Keratinocyte (primary cell): ENCODE measurements at places on chromosomes 2 and 18. TPM values are rescaled to one million over a fixed set of nuclear protein-coding genes. Genes with fewer than 3 reads are reported as not detected.

RGPD3 gene
- polyA plus RNA-seq: 0.06 to 0.09 TPM (median 0.06 TPM) in 3 replicates

DNA sequence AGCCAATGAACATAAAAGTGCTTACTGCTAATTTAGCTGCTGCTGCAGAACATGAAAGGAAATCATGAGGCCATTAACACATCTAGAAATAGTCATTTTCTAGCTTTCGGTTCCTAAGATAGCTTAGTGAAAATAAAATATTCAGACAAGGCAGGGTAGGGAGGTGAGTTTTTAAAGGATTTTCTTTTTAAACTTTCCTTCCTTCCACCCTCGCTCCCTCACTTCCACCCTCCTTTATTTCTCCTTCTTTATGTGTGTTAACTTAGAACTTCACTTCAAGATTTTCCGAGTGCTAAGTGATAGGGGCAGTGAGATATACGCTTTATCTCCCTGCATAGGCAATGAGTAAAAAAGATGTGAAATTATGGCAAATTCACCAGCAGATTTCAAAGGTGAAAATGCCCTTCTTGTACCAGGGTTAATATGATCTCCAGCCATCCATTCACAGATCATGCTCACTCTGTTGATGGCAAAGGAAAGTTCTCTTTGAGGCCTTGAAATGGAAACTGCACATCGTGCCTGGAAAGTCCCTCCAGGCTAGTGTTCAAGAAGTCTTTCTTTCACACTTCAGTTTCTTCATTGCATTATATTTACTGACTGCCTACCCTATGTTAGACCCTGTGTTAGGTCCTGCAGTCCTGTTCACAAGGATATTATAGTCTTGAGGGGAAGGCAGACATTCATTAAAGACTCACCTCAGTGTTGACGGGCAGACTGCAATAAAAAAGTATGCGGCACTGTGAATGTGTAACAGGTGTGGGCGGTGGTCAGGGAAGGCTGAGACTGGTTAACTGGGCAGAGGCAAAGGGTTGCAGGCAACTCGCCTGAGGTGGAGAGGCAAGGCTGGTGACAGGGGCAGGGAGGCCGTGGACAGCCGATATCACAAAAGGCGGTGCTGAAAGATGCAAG, 200.8 kb downstream of the PLCL1 start:
- H3K36me3 ChIP-seq: no peaks in the 10 kb centered on the region
- no peak overlapping the region for H3K4me3 ChIP-seq
- H3K27ac ChIP-seq: no peak overlapping the region
- no peak for DNase-seq

PLCD4 gene
- polyA plus RNA-seq: 10.2 to 15.3 TPM (median 13.2 TPM) in 3 replicates

DNA sequence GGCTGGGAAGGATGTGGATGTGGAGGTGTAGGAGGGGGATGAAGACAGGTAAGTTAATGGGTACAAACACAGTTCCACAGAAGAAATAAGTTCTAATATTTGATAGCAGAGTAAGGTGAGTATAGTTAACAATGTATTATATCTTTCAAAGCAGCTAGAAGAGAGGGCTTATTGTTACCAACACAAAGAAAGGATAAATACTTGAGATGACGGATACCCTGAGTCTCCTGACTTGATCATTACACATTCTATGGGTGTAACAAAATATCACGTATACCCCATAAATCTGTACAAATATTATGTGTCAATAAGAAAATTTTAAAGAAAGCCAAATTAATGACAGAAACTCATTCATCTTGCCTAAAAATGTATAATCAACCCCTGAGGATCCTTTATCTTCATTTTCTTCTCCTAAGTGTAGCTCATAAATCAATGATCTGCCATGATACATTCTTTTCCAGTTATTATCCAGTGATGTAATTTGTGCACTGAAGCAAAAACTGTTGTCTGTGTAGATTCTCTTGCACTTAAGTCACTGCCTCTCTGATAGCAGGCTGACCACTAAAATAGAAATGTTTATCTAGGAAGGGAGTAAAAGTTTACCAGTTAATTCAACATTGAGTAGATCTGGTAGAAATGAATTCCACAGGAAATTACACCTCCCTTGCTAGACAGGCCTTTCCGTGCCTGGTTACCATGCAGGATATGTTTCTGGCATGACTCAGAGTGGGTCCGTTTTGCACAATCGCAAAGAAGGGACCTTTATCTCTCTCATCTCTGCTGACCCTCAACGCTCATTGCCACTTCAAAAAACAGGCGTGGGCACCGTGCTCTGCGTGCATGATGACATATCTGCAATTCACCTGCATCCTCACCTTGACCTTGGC, 249.7 kb upstream of the NCKAP5 start:
- peaks cover 52% of the 10 kb centered on the region for H3K4me1 ChIP-seq
- no peak overlapping the region for H3K4me3 ChIP-seq
- peak overlapping the region; percentile 32 for H3K27ac ChIP-seq
- H3K27me3 ChIP-seq: no peaks in the 10 kb centered on the region

DNA sequence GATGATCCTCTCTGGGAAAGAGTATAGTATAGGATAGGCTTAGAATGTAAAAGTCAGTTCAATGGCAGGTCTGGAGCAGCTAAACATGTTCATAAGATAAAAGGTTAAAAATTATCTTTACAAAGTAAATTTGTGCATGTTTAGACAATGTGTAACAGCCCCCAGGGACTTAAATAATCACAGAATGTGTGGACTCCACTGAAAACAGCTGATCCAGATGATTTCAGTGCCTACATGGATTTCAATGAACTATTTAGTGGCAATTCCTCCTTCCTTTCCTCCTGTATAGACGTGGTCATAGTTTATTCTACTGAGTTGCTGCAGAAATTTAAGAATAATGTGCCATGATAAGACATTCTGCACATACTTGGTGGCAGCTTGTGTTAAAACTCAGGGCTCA, 42.9 kb downstream of the ARHGEF33 start:
- H3K27ac ChIP-seq: no peak overlapping the region
- DNase-seq: no peak
- H3K4me3 ChIP-seq: no peak overlapping the region
- no peaks in the 10 kb centered on the region for H3K4me1 ChIP-seq

DNA sequence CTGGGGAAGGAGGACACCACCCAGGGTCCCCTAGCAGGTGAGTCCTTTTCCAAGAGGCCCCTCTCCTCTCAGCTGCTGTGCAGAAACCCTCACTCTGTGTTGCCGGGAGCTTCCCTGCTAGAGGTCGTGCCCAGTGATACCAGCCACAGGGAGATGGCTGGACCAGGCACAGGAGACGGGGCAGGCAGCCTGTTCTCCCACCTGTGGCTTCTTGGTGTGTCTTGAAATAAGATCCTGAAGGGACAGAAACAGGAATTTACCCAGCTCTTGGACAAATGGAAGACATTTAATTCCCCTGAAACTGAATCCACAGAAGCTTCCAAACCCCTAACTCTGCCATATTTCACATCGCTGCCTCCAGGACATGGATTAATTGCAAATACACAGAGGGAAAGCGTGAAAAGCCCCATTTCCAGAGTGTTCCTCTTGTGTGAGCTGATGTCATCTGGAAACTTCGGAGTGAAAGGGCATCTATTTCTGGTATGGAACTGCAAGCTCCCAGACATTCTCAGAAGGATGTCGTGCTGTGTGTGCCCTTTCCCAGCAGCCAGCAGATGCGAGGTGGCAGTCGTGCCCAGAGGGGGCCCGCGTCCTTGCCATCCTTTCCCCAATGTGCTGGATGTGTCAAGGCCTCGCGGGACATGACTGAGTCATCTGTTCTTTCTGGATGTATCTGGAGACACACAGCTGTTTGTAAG, 177.7 kb downstream of the SEPTIN10 start:
- no peak overlapping the region for H3K27ac ChIP-seq
- peaks cover 9% of the 10 kb centered on the region for H3K4me1 ChIP-seq
- no peak overlapping the region for H3K4me3 ChIP-seq
- H3K36me3 ChIP-seq: no peaks in the 10 kb centered on the region

DNA sequence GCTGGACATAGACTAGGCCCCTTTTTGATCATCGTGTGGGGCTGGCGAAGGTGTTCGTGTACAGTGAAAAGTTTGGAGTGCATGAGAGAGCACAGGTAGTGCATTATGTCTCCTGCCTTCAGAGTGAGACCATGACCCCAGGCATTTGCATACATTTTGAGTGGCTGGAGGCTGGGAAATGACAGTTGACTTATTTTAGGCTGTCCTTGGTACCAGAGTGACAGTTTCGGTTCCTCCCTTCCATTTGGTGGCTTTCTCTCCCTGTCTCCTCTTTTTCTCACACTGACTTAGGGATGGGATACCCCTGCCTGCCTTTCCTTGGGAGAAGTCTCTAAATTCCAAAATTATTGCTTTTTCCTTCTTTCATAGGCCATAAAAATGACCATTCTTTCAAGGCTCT, 20.1 kb downstream of the SERPINB12 start:
- no peaks in the 10 kb centered on the region for H3K4me1 ChIP-seq
- no peak for DNase-seq
- no peak overlapping the region for H3K4me3 ChIP-seq
- no peak overlapping the region for H3K27ac ChIP-seq
- no peaks in the 10 kb centered on the region for H3K27me3 ChIP-seq

- no peaks in the 10 kb centered on the region for H3K27me3 ChIP-seq
- no peak for DNase-seq
- peaks cover 6% of the 10 kb centered on the region for H3K36me3 ChIP-seq
- H3K4me3 ChIP-seq: no peak overlapping the region
- H3K27ac ChIP-seq: no peak overlapping the region
These were observed 181.6 kb downstream of the MGAT5 start for GRCh38 chr2:134435505-134435904.

GRCh38 chr2:159817283-159817682, 19.3 kb upstream of the CD302 start:
- no peaks in the 10 kb centered on the region for H3K4me1 ChIP-seq
- no peak for DNase-seq
- H3K36me3 ChIP-seq: no peaks in the 10 kb centered on the region
- H3K27ac ChIP-seq: no peak overlapping the region

SFTPB gene
- not detected in 3 replicates for polyA plus RNA-seq

DNA sequence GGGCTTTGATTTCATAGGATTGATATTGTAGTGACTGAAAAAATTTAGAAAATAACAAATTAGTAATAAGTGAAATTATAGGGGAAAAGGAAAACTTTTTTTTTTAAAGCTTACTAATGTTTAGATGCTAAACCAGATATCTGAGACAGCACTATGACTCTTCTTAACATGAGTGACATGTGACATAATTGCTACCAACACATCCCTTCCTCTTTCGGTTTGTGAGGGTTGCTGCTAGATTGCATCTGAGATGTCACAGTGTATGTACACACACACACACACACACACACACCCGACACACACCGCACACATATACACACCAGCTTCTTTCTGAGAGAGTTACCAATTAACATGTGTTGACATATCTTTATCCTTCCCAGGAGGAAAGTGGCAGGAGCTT, 18.0 kb downstream of the RAPGEF4 start:
- no peaks in the 10 kb centered on the region for H3K36me3 ChIP-seq
- H3K4me1 ChIP-seq: no peaks in the 10 kb centered on the region

DSEL gene
- 2.7 to 3.4 TPM (median 2.9 TPM) in 3 replicates for polyA plus RNA-seq

DNA sequence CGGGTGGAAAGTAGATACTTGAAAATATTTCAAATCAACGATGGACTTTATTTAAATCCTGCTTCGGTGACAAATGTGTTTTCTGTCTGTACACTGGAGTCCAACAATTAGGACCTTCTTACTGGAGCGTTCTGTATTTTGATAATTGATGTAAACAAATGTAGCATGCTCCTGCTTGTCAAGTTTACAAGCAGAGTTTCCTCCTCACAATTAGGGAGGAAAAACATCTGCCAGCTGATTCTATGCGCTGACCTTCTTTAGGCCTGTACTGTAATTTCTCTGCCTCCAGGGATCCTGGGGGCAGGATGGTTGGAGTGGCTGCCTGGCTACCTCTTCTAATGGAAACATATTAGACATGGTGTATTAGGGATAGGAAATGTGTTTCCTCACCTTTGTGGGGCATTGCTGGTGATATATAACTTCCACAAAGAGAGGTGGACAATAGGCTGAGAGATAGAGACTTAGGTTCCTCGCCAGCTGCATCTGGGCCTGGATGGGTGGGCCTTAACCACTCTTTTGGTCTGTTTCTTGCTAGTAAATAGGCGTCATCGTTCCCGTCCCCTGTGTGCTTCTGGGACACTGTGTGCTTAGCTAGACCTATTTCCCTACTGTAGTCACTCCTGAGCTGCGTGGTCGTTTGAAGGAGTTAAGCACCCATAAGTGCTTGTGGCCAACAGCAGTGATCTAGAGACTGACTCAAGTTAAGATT, 19.3 kb downstream of the GATA6 start:
- H3K27me3 ChIP-seq: no peaks in the 10 kb centered on the region
- no peak for DNase-seq
- H3K4me1 ChIP-seq: peaks cover 11% of the 10 kb centered on the region
- no peak overlapping the region for H3K4me3 ChIP-seq

DNA sequence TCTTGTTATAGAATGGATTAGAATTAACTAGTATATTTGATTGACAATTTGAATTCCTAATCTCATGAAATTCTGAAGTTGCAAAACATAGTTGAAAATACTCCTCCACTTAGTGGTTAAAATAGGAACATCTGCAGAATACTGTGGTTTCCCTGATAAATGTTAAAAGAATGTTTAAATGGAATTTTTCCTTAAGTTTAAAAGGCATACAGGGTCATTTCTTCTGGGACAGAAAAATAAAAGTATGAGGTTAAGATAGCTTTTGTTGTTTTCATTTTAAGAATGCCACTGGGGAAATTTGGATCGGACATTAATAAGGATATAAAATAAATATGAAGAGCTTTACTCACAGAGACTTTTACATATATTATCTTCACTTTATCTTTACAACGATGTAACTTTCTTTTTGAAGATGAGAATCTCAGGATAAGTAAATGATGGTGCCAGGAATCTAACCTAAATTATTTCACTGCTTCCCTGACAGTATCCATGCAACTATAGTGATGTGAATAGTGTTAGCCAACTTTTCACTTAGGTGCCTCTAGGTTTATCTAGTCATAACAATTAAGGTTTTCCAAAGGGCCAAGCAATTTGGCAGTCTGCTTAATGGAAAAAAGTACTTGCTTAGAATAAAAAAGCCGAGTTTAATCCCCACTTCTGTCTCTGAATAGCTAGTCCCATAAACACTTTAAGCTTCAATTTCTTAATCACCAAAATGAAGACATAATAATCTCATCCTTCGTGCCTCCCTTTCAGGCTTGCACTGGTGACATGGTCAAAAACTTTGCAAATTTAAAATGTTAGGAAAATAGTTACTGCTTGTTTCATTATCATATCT, 151.8 kb upstream of the STK17B start:
- H3K27me3 ChIP-seq: no peaks in the 10 kb centered on the region
- no peak overlapping the region for H3K4me3 ChIP-seq
- H3K4me1 ChIP-seq: no peaks in the 10 kb centered on the region
- H3K36me3 ChIP-seq: no peaks in the 10 kb centered on the region
- DNase-seq: no peak
- no peak overlapping the region for H3K27ac ChIP-seq

CCDC150 gene
- polyA plus RNA-seq: 0.86 to 5.0 TPM (median 2.3 TPM) in 3 replicates

GRCh38 chr2:151361674-151362370, 4.4 kb downstream of the TNFAIP6 start:
- no peak for DNase-seq
- no peaks in the 10 kb centered on the region for H3K36me3 ChIP-seq
- H3K4me3 ChIP-seq: no peak overlapping the region
- no peaks in the 10 kb centered on the region for H3K4me1 ChIP-seq
- H3K27ac ChIP-seq: no peak overlapping the region

RBM44 gene
- 0.03 to 0.14 TPM (median 0.08 TPM) in 3 replicates for polyA plus RNA-seq

SCYGR4 gene
- polyA plus RNA-seq: not detected in 3 replicates

GRCh38 chr2:21944536-21944935, 820.8 kb downstream of the TDRD15 start:
- H3K27ac ChIP-seq: no peak overlapping the region
- no peaks in the 10 kb centered on the region for H3K4me1 ChIP-seq
- H3K36me3 ChIP-seq: no peaks in the 10 kb centered on the region
- no peak for DNase-seq
- no peak overlapping the region for H3K4me3 ChIP-seq

ASB18 gene
- not detected in 3 replicates for polyA plus RNA-seq

UNC50 gene
- polyA plus RNA-seq: 45.4 to 75.2 TPM (median 52.9 TPM) in 3 replicates

- H3K36me3 ChIP-seq: no peaks in the 10 kb centered on the region
- H3K4me3 ChIP-seq: no peak overlapping the region
- no peak overlapping the region for H3K27ac ChIP-seq
- H3K27me3 ChIP-seq: no peaks in the 10 kb centered on the region
These were observed 19.3 kb upstream of the CPS1 start for GRCh38 chr2:210536973-210537650.
